ENCODE measurements at places on chromosomes 11 and 22.
A peak's percentile ranks its signal among the peaks of the same experiment; 100 is the strongest.

- no peak for DNase-seq
These were observed 9.7 kb downstream of the MCAM start for GRCh38 chr11:119307219-119307618.

DNA sequence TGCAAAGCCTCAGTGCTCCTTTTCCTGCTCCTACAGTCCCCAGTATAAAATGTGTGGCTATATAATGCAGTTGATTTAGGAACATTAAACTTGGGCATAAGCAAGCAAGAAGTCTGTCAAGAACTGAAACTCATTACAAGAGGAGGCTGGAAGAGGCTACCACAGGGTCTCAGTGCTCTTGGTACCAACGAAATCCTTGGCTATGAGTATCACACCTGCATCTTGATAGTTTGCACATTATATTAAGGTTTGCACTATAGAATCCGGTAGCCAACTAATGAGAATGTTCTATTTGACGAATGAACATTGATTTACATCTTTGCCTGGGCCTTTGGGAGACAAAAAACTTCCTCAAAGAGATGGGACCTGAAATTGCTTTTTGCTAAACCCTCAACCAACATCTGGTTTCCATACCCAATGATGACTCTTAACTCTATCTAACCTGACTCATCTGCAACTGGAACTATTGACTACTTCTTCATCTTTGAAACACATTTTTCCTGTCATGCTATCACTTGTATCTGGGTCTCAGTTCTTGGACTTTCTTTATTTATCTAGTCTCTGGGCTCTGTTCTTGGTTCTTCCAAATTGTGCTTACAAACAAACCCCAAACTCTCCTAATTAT lies 207.2 kb upstream of the CTSC start:
- no peak for DNase-seq

DNA sequence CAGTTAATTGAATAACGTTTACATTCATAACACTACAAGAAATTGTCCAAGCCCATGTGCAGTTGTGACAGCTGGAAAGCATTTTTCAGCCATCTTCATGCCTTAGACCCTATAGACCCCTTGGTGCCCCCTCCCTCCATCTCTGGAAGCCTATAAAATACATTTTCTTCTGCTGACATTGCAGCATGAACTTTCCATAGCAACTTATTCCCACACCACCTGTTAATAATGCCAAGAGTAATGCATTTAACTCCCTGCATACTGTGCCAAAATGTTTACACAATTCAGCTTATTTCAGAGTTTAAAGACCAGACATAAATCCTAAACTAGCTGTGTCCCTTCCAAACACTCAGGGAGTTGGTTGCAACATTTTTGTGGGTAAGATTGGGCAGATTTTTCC lies 143.0 kb upstream of the ARHGAP20 start:
- no peak for DNase-seq

DNA sequence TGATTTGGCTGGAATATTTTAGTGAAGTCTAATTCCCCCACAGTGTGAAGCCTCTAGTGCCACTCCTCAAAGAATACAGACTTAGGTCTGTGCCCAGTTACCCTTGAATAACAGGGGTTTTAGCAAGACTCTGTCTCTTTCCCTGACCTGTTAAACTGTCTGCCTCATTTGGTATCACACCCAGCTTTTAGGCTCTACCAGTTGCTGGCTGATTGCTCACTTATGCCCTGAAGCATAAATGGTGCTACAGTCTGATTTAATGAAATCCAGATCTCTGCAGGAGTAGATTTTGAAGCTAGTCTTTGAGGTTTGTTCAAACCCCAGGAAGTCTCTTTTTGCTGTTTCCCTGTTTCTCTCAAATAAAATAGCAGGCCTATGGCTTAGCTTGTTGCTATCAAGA lies 45.2 kb upstream of the LIPT2 start:
- DNase-seq: no peak

- DNase-seq: no peak
These were observed 120.5 kb downstream of the PGR start for GRCh38 chr11:101008961-101009689.

DNA sequence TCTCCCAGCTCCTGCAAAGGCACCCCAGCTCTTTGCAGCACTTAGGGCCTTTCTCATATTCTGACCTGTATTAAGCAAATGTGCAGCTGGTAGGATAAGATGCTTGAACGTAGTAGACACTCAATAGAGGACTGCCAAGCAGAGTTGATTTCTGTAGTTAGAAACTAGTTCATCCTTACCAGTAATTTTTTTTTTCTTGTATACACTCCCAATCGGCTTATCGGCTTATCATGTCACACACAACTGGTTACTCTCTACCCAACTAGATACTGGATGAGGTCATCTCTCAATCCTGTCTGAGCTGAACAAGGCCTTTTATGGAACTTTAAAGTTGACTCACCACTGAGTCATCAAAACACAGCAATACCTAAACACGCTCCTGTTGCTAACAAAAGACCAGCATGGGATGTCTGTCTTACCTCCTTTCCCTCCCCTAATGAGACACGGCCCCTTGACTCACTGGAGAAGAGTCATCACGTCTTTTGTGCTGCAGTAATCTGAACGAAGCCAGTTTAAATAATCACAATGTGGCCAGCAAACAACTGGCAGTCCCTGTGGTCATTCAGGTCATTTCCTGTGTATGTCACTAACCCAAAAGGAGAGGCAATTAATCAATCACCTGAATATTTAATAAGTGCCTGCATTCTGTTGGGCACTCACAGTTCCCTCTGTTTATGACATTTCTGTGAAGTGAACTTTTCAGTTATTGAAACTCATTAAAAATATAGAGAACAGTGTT lies 7.5 kb upstream of the WEE1 start:
- DNase-seq: peak; percentile 22

DNA sequence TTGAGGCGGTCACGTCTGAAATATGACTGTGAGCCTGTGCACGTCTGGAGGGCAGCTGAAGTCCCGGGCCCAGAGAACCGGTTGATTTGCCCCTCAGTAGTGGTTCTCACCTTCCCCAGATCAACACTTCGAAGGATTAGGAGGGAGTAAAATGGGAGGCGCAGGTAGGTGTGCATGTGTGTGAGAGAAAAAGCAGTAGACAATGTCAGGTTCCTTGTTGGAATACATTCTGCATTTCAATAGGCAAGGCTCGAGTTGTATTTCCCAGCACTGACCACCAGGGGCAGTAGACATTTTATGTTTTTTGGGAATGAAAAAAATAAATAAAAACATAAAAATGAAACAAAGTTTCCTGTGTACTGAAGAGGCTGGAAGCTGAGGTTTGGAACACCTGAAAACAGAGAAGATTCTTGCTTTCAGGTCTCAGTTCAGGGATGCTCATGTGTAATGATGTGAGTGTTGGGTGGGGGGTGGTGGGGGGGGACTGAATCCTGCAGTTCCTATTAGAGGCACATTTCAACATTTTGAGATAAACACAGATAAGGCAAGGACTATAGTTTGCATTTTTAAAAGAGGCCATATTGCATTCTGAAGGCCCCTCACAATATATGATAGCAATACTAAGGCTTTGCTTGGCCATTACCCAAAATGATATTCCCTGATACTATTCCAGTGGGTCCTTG lies 333.9 kb downstream of the CADM1 start:
- DNase-seq: no peak

DNA sequence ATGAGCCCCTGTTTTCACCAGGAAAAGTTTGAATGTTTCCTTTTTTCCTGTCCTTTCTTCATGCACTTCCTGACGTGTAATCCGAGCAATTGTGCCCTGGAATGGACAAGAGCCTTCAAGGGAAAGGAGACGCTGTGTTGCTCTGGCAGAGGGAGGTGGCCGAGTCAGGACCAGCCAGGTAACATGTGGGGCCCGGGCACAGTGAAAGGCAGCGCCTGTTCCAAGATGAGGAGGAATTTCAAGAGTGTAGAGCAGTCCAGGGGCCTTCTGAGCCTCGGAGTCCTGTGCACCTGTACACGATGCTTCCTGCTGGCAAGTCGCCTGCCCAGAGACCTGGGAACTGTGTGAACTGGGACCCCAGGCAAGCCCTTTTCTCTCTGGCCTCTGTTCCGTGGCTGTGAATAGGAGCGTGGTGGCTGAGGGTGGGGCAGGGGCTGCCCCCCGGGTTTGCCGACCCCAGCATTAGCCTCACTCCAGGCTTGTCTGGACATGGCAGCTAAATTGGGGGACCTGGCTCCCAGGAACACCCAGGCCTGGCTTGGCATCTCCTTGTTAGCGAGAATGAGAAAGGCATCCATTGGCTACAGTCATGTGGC lies 92.0 kb downstream of the MYEOV start:
- no peak for DNase-seq

GRCh38 chr22:37564111-37564711 lies 3.9 kb downstream of the CDC42EP1 start:
- DNase-seq: no peak

GRCh38 chr11:109088086-109088485 lies 333.9 kb upstream of the C11orf87 start:
- no peak for DNase-seq

- no peak for DNase-seq
These were observed 223.6 kb downstream of the SWAP70 start for GRCh38 chr11:9887472-9887871.

DNA sequence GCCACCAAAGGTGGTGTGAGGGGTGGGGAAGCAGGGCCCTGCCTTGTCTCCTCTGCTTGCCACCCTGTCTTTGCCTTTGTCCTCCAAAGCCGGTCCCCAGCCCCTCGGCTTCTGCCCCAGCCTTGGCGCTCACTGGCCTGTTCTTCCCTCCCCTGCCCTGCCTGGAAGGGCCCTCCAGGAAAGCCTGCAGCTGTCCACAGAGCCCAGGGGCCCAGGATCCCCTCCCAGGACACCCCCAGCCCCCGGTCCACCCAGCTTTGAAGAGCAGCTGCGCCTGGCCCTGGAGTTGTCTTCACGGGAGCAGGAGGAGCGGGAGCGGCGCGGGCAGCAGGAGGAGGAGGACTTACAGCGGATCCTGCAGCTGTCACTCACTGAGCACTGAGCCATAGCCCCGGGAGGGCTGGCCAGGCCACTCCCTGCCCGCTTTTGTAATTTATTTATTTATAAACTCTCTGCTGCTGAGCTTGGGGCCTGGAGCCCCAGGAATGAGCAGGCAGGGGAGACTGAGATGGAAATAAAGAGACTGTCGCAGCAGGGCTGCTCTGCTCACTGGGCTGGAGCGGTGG lies 1.3 kb upstream of the SSH3 start:
- no peak for DNase-seq

DNA sequence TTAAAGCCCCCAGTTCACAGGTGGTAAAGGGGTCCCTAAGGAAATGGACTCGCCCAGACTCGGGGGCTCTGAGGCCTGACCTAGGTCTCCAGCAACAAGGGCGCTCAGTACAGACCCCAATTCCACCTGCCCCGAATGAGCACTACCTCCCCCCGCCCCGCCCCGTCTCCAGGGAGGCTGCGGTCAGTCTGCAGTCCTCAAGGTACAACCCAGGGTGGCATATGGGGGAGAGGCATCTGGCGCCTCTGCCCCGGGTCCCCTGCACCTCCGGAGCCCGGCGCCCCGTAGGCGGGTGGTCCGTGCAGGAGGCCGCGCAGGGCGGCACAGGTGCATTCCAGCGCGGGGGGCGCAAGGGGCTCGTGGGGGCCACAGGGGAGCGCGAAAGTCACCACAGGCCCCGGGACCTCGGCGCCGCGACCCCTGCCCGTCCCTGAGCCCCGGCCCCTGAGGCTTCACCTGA lies 361 bp downstream of the CTSD start:
- DNase-seq: no peak

DNA sequence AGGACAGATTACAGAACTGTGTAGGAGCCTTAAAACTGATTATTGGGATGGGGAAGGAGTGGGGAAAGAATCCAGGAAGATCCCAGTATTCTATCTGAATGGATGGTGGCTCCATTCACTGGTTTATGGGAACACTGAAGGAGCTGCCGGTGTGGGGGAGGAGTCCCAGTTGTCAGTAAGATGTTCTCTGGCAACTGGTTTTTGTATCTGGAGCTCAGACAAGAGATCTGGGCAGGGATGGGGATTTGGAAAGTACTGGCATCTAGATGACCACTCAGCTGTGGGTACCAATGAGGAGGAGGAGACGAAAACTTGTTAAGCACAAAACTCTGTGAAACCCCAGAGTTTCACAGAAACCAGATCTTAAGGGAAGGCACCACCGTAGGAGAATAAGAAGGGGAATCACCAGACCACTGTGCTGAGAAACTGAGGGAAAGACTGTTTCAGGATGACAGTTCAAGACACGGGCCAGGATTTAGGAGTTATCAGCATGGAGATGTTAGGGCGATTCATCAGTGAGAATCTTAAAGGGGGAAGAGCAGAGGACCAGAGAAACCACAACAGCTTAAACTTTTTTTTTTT lies 28.1 kb downstream of the LDLRAD3 start:
- DNase-seq: no peak

GRCh38 chr22:36811094-36811800 lies 5.6 kb downstream of the PVALB start:
- DNase-seq: no peak

DNA sequence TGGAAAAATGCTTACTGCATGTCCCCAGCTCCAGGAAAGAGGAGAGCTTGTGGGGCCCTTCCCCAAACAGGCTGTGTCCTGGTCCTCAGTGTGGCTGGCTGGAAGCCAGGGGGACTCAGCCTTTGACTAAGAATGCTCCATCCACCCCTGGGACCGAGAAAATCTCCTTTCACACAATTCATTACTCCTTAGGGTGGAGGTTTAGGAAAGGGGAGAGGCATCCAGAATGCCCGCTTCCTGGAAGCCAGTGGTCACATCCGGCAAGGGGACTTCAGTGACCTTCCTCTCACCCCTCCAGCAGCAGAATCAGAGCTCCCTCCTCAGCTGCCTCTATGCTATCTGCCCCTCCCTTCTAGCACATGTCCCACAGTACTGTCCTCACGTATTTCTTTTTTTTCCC lies 21.9 kb downstream of the ATG16L2 start:
- DNase-seq: no peak

DNA sequence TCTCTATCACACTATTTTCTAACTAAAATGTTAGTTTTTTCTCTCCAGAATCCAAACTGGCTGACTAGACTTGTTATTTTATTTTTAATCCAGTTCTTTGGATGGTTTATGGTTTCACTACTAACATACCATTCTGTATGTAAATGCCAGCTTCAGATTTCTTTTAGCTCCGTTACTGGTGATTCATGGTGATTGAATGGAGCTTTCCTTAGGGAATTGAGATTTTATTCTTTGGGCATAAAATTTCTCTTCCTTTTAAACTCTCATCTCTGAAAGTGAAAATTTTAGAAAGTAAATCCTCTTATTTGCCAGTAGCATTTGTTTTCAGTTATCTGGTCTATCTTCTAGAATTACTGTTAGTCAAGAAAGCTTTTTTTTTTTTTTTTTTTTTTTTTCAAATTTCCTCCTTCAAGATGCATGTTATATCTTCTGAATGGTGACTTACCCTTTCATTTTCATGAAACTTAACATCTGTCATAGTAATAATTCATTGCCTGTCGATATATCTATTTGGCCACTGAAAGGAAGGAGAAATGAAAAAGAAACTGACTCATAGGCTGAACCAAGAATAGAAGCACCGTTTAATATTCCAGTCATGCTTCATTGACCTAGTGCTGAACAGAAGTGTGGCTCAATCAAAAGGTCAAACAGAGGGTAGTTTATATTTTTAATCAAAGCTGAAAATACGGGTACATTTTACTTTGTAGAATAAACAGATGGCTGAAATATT lies 6.4 kb downstream of the ENDOD1 start:
- DNase-seq: no peak

DNA sequence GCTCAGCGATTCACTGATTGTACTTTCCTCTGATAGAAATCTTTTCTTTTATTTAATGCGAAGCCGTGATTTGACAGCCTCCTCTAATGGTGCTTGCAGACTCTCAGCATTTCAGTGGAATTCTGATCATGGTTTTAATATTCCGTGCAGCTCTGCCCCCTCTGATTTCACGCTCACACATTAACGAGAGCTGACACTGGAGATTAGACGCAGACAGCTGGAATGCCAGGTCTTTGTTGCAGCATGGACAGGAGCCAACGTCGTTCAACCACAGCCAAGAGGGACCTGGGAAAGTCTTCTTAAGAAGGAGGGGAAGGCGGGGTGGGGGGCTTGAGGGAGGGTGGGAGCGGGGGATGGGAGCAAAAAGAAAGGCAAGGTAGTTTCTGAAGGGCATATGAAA lies 186.4 kb downstream of the BLID start:
- DNase-seq: no peak

Measured in NCI-H2081 treated with DMSO at 0.1 percent for 48 hours (cell line).